ENCODE measurements at places on chromosomes 12 and 14.

DNA sequence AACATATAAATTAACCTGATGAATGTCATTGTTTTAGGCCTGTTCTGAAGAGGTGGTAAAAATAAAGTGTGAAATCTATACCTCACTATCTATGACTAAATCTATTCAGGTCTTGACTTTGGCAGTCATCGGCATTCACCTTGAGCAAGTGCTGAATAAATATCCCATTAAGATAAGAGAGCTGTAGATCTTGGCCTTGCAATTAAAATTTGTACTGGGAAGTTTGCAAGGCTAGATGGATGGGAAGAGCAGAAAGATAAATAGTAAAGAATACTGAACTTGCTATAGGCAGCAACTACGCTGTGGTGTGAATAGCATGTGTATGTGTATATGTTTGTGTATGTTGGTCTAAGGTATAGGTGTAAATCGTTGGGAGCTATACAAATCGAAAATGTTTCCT lies 325.9 kb upstream of the PRICKLE1 start:
- DNase-seq = no peak

GRCh38 chr12:126936181-126936851 lies 1330.7 kb upstream of the TMEM132C start:
- peak; percentile 5 for DNase-seq

DNA sequence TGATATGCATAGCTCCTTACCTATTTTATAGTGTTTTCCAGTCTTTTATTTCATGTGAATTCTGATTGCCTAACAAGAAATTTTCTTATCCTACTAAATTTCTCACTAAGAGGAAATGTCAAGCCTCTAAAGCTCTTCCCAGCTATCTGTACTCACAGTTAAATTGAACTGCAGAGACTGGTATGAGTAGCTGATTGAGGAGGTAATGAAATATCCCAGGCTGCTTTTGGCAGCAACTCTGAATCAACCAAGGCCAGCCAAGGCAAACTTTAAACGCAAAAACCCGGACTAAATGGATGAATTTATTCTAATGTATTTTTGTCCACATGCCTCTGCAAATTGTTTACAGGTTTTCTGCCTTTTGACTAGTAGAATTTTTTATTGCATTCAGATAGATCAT lies 119.1 kb upstream of the PMCH start:
- DNase-seq = no peak

GRCh38 chr12:126233625-126234024 lies 1168.4 kb downstream of the AACS start:
- no peak for DNase-seq
